ENCODE measurements at places on chromosomes 12 and 14.

- peak; percentile 48 for DNase-seq
Measured at GRCh38 chr12:54018468-54018984, 9.7 kb upstream of the HOXC6 start.

DNA sequence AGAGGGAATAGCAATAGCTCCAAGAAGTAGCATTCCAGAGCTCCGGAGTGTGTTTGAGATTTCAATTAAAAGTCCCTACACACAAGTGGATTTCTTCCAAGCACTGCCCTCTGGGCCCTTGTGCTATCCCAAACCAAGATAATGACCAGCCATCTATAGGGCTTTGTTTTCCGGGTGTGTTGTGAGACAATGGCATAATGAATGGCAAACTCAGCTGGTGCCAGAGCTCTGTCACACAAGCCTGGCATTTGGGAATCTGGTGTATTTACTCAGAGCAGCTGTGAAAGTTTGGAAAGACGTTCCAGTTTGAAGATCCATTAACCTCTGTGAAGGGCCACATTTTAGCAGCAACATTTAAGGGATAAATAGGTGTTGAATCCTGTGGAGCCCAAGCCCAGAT lies 61.2 kb upstream of the TMTC2 start:
- no peak for DNase-seq

GRCh38 chr12:49410818-49411217 lies 43.6 kb downstream of the SPATS2 start:
- DNase-seq: no peak

GRCh38 chr12:22412581-22412980 lies 78.1 kb upstream of the ST8SIA1 start:
- no peak for DNase-seq

DNA sequence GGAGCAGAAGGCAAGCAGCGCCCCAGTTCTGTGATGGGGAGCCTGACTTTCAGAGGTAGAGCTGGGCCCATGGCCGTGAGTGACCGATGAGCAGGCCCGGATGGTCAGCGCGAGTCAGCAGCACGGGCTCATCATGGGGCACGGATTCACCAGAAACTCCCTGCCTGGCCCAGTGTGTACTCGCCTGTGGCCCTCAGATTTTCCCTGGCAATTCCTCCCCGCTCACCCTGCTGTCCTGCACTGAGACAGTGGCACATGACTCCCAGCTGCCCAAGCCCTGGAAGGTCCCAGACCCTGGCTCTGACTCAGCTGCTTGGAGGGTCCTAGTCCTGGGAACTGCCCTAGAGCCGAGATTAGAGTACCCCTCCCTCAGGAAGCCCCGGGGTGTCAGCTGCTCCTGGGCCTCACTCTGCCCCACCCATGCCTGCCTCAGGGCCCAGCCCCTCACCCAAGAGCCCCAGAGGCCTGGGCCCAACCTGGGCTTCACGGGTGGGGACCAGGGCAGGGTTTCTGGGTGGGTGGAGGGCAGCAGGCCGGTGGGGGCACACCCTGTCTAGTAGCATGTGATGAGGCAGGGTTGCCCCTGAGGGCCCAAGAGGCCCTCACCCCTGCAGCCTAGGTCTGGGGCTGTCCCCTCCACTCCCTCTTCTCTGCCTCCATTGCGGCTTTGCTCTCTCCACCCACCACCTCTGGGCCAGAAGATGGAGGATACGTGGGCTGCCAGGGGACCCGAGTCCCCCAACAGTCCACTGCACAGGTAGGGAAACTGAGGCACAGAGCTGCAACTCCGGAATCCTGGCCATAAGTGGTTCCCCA lies 8.4 kb downstream of the TRMT61A start:
- DNase-seq: no peak

DNA sequence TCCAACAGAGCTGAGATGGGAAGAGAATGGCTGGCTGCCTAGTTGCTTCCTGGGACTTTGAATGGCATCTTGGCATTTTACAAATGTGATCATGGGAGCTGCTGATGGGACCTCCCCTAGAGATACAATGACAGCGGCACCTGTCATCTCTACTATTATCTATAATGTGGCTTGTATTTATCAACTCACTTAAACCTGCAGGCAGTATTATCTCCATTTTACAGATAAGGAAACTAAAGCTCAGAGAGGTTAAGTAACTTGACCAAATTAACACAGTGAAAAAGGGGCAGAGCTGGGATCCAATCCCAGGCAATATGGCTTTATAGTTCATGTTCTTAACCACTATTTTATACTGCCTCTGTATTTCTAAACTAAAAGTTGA lies 111.7 kb downstream of the CHST11 start:
- no peak for DNase-seq

- DNase-seq: no peak
Measured at GRCh38 chr12:15899282-15899870, 11.8 kb upstream of the DERA start.

GRCh38 chr14:92563359-92563758 lies 49.8 kb downstream of the RIN3 start:
- no peak for DNase-seq

DNA sequence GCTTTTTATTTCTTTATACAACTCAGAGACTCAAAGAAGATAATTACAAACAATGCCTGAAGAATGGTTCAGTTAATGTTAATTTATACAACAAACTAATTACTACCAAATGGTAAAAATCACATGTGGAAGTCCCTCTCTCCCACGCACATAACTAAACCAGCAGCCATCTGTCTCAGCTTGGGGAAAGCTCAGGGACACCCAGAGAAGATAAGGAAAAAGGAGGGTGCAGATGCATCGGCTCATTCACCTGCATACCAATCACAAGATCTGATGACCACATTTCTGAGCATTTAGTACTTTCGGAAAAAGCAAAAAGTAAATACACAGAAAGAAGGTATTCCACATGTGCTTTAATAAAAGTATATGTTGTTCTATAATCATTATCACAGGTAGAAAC lies 136.3 kb downstream of the SOX5 start:
- no peak for DNase-seq

DNA sequence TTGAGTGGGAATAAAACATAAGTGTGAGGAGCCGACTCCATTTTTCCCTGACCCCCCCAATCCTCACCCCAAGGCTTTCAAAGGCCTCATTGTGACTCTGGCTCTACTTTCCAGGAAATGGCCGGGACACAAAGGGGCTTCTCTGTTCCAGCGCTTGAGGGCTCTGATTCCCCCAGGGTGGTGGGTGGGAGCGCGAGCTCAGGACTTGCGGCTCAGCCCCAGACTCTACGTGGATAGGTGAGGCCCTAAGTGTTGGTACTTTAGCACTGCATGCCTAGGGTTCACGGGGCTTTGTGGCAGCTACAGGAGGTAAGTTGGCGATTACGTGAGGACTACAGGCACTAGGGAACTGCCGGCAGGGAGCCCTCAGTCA lies 553 bp downstream of the CNPY2 start:
- no peak for DNase-seq

DNA sequence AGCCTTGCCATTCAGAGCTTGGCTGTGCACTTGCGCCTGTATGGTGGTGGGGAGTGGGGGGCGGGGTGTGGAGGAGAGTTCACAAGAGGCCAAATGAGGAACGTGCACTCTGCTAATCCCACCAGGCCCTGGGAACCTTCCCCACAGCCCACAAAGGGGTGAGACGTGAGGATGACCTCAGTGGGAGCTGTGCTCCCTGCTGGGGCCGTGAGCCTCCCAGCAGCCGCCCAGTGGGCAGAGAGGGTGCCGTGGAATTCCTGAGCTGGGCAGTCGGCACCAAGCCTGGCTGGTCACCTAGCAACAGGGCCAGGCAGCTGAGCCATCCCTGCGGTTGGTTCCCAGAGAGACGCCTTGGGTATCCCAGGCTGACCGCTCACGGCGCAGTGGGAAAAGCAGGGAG lies 53.7 kb downstream of the CCNK start:
- DNase-seq: no peak

DNA sequence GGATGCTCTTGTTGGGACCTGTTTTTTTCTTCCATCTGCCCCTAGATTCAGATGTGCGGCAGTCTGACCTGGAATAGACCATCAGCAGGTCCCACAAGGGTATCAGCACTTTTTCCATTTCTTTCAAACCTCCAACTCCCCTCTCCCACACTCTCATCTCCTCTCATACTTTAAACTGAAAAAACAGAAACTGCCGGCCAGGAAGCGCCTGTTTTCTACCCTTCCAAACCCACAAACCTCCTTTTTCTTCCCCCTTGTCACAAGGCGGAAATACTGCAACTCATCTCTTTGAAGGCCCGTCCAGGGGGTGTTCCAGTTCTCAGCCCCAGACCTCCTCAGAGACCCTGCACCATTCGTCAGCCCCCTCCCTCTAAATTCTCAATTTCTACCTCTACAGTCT lies 62.5 kb upstream of the FKBP4 start:
- no peak for DNase-seq

- no peak for DNase-seq
Measured at GRCh38 chr12:49015196-49015595, 3.4 kb downstream of the PRKAG1 start.

GRCh38 chr14:53304726-53305381 lies 151.7 kb upstream of the DDHD1 start:
- DNase-seq: no peak

- DNase-seq: no peak
Measured at GRCh38 chr12:123120452-123121166, 30.3 kb downstream of the PITPNM2 start.

GRCh38 chr14:95681153-95681552 lies 5.1 kb upstream of the TCL1B start:
- no peak for DNase-seq

Data from SW 1271 (cell line).